Muscle of arm (tissue), 14 donors: ENCODE measurements at places on chromosomes 11 and 22. TPM values are rescaled to one million over a fixed set of nuclear protein-coding genes. Genes with fewer than 3 reads are reported as not detected.

Gene MUC6
- 1.4 TPM for polyA plus RNA-seq

Gene SYT12
- polyA plus RNA-seq = 0.13 TPM

Gene KCNJ11
- 5.5 TPM for polyA plus RNA-seq

- DNase-seq = no peak
Measured at GRCh38 chr22:46604306-46604690, 15.9 kb upstream of the GRAMD4 start.

DNA sequence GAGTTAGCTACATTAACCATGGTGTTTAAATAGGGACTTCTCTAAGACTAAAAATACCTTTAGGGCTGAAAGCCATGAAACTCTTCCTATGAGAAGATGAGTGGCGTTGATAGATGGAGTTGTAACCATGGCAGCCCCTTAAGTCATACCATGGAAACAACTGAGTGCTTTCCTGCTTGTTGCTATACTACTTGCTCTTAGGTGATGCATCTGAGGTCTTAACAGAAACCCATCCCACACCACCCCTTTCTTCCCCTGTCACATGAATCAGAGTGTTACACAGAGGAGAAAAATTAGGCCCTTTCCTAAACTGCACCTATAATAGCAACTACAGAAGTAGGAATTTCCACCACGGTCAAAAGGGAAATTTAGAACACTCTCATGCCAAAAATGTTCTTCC, 64.3 kb upstream of the ZC3H12C start:
- no peak for DNase-seq

DNA sequence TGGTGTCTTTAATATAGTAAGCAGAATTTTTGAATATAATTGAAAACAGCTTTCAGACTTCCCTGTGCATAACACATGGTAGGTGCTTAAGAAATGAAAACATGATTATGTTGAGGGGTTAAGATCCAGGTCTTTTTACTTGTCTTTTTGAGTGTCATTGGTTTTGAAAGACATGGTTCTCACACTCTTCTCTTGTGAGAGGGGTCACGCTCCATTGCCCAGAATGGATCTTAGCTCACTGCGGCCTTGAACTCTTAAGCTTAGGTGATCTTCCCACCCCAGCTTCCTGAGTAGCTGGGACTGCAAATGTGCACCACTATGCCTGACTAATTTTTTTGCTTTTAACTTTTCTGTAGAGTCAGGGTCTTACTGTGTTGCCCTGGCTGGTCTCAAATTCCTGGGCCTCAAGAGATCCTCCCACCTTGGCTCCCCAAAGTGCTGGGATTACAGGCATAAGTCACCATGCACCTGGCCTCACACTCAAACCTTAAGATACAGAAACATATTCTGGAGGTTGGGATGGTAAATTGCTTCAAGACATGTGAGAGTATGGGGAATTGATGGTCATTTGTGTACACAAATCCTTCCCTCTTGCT, 1.4 kb downstream of the SPCS2 start:
- DNase-seq = no peak
